Left ventricle myocardium superior (tissue), 1 donor: ENCODE measurements at places on chromosomes 5 and 9. TPM values are rescaled to one million over a fixed set of nuclear protein-coding genes. Genes with fewer than 3 reads are reported as not detected.

DNA sequence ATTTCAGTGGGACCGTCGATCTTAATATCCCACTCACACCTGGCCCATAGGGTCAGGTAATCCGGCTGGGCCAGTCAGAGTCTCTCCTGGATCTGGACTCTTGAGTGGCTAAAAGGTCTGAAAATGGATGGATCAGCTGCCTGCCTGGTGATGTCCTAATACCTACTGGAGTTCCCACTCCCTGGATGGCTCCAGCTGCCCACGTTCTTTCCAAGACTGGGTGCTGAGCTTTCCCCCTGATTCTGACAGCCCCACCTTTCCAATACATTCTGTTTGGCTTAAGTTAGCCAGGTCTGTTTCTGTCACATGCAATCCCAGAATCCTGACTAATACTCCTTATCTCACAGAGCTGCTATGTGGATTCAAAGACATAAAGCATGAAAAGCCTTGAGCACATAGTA lies 10.2 kb downstream of the SH3PXD2B start:
- no peak for DNase-seq

- no peak for DNase-seq
Observed at GRCh38 chr5:74209571-74209970, 431.0 kb downstream of the ENC1 start.

DNA sequence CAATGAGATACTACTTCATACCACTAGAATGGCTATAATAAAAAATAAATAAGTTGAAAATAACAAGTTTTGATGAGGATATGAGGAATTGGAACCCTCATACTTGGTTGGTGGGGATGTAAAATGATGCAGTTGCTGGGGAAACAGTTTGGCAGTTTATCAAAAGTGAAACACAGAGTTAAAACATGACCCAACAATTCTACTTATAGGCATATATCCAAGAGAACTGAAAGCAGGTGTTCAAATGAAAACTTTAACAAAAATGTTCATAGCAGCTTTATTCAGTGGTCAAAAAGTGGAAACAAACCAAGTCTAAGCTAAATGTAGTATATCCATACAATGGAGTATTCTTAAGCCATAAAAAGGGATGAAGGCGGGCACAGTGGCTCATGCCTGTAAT lies 13.1 kb upstream of the LHFPL2 start:
- DNase-seq = no peak

SPATA31A3 gene
- not detected for total RNA-seq

PCA3 gene
- total RNA-seq = not detected

PCDHB15 gene
- total RNA-seq = 2.6 TPM

RMI1 gene
- 6.9 TPM for total RNA-seq

DNA sequence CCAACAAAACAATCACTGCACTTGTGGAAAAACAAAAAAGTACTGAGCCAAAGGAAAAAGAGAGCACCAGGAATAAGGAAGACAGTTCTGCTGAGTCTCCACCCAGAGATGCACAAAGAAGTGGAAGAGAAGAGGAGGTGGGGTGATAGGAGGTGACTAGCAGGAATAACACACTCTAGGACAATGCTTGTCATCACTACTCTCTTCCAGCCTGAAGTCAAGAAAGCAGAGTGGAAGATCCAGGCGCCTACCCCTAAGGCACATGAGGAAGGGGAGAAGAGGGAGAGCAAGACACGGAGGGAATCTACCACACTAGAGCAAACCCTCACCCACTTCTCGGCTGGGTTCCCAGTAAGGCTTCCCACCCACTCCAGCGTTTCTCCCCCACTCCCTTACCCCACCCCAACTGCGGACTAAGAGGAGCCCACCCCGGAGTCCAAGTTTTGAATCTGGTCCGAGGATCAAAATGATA lies 1.7 kb downstream of the SLIT3 start:
- no peak for DNase-seq

DNA sequence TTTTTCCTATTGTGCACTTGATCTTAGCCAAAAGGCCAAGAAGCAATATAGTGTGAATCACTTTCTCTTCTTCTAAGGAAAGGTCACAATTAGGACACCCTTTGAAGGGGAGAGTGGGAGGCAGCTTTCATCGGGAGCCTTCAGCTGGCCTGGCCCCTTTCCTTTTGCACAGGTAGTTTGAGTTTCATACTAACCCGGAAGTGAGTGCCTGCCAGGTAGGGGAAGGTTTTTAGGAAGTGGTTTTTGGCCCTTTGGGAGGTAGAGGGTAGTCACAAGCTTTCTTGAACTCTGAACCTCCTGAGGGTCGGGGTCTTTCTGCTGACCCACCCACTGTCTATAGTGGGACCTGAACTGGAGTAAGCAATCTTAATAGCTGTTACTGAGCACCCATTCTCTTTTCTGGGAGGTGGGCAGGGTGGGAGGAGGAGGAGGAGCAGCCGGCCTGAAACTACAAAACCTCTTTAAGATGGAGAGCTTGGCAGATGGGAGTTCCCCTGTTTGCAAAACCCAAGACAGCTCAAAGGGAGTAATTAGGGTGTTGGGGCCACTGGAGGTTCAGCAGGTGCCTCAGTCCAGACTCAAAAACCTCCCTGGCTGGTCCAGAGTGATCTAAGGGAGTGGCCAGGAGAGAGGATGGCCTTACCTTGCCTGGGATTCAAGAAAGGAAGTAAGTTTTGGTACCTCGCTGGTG lies 6.0 kb downstream of the LARP1 start:
- DNase-seq = no peak

CEL gene
- 7.2 TPM for total RNA-seq

DNA sequence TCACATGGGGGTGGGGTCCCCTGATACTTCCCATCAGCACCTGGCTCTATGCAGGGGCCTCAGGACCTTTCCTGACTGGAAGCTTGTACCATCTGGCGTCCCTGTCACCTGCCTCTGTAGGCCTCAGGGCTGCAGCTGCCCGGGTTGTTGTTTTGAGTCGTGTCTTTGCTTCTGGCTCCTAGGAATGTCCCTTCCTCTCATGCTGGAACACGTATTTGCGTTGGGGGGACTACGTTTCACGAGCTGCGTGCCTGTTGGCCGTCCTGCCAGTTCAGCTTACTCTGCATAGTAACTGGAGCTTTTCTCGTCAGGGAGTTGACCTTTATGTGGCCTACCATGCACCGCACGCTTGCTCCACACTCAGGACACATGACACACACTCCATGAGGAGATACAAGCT lies 54.9 kb upstream of the IRX4 start:
- no peak for DNase-seq

GRCh38 chr5:177508837-177509236 lies 789 bp downstream of the DOK3 start:
- DNase-seq = no peak

DNA sequence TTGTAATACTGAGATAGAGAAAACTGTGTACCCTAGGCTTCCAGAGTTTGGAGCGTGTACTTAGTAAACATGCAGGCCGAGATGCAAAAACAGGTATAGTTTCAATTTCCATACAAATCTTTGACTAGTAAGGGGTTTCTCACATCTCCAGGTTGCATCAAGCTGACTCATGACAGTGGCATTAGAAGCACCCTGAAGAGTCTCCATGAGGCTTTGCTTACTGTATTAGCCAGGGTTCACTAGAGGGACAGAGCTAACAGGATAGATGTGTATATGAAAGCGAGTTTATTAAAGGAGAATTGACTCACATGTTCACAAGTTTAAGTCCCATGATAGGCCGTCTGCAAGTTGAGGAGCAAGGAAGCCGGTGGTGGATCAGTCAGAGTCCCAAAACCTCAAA lies 275.3 kb upstream of the CDH6 start:
- DNase-seq = no peak

GRCh38 chr5:142324136-142324870 lies 518 bp downstream of the SPRY4 start:
- DNase-seq = peak; percentile 52

DNA sequence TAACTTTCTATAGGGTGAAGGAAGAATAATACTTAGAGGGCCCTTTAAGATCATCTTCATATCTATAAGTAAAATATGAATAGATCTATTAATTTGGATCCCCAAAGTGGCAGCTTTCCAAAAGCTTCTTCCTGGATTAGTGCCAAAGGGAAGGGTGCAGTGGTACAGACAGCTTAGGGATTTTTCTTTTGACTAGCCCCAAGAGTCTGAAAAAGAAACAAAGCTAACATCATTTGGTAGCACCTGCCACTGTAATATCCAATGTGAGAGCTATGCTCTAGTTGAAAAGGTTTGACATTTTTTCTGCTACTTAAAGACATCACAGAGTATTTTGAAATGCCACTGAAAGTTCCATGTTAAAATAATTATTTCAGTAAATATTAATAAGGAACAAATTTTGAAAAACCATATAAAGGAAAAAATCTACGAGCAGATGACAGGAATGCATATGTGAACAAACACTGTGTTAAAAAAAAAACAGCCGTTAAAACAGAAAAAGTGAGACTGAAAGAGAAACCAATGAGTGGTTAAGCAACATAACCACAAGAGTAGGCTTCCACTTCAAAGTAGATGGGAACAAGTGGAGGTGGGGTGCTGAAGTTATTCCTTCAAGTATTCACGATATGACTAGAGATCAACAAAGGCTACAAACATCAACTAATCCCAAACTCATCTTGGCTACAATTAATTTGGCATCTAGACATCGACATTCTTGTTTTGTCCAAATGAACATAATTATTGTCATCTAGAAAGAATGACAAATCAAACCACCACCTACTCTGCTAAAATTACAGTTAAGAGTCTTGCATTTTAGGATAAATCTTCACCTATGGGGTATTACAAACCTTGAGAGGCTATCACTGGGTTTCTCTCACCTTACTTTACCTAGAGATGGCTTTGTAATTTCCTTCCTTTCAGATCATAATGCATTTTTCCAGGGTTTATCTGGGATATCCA lies 137.5 kb downstream of the CPLANE1 start:
- DNase-seq = no peak

DNA sequence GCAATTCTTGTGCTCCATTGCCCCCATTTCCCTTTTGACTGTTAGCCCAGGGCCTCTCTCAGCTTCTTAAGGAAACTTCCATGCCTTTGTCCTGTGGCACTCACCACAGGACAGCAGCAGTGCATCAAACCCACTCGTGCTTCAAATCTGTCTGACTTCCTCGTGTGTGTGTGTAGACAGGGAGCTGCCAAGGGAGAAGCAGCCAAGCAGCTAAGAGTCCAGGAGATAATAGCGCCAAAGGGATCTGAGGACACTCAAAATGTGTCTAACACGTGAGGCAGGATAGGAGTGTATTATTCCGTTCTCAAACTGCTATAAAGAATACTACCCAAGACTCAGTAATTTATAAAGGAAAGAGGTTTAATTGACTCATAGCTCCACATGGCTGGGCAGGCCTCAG lies 44.8 kb downstream of the CDK7 start:
- DNase-seq = no peak

SHISAL2B gene
- not detected for total RNA-seq

SLC34A3 gene
- not detected for total RNA-seq

HTR1A gene
- not detected for total RNA-seq

- no peak for DNase-seq
Observed at GRCh38 chr5:91441082-91441481, 58.0 kb upstream of the ARRDC3 start.

- DNase-seq = no peak
Observed at GRCh38 chr5:57895766-57896165, 413.2 kb upstream of the ACTBL2 start.

DNA sequence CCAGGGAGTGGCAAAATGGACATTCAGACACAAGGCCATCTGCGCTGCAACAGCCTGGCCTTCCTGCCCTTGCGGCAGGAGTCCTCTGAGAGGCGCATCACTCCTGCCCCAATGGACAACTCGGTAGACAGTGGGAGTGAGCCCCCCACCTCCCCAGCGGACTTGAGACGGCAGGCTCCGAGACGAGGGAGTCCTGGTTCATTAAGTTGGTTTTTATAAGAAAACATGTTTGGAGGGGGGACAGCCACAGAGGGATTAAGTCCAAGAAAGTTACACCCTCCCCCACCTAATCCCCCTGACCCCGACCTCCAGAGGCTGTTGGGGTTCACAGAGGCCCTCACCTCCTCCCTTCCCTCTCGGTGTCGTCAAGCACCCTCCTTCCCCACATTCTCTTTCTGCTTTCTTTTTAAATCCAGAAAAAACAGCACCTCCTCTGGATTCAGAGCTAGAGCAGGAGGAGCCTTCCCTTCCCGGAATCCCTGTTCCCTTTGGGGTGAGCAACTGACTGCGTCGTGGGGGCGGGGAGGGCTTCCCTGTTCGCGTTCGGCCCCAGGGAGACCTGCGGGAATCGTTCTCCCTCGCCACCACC lies 1.8 kb upstream of the EGR1 start:
- peak; percentile 51 for DNase-seq

CHSY3 gene
- 0.62 TPM for total RNA-seq

DNA sequence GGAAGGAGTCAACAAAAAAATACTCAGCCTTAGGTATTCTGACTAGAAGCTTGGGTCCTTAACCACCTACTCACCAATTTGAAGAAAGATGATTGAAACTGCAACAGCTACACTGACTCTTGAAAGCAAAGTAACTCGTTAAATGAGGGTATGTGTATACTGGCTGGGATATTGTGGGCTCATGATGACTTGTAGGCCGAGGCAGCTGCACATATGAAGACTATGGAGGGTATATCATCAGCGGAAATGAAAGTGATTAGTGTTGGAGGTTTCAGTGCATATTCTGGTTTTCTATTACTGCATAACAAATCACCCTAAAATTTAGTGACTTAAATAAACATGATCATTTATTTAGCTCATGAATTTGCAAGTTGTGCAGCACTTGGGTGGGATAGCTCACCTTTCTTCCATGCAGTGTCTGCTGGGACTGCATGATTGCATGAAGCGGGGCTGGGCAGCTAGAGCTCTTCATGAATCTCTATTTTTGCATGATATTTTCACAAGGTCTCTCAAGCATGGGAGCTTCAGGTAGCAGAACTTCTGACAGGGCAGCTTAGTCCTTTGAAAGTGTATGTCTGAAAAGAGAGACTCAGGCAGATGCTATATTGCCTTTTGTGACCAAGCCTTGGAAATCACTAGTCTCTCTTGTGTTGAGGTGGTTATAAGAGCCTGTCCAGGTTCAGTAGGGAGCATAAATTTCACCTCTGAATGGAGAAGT lies 96.1 kb upstream of the CDKN2B start:
- DNase-seq = no peak

GRCh38 chr9:133513214-133514100 lies 11.3 kb downstream of the MYMK start:
- peak; percentile 55 for DNase-seq

DNA sequence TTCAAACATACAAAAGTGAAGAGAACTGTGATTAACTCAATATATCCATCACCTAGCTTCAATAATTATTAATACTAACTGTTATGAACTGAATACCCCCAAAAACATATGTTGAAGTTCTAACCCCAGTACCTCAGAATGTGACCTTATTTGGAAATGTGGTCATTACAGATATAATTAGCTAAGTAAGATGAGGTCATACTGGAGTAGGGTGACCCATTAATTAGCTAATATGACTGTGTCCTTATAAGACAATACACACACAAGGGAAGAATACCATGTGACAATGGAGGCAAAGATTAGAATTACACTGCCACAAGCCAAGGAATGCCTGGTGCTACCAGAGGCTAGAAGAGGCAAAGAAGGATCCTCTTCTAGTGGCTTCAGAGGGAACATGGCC lies 7.8 kb downstream of the RRAGA start:
- no peak for DNase-seq

DNA sequence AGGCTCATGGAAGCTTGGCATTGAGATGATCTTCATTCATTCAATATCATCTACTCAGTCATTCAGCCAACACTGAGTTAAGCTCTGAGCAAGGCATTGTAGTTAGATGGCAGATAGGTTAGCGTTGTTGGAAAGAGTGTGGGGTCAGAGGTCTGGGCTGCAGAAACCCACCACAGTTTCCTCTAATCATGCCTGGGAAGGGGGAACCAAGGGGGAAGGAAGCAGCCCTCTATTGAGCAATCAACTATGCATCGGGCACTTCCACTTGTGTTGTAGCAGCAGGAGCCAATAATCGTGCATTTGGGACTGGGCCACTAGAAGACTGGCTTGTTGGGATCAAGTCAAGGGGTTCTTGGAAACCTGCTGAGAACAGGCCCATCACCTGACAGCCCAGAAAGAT lies 139.1 kb downstream of the PIP5K1B start:
- DNase-seq = no peak
